Adrenal gland (tissue), 19 donors: ENCODE measurements at places on chromosomes 6 and 20. TPM values are rescaled to one million over a fixed set of nuclear protein-coding genes. Genes with fewer than 3 reads are reported as not detected.

- DNase-seq = no peak
Measured at GRCh38 chr6:68876792-68877493, 241.9 kb downstream of the ADGRB3 start.

DNA sequence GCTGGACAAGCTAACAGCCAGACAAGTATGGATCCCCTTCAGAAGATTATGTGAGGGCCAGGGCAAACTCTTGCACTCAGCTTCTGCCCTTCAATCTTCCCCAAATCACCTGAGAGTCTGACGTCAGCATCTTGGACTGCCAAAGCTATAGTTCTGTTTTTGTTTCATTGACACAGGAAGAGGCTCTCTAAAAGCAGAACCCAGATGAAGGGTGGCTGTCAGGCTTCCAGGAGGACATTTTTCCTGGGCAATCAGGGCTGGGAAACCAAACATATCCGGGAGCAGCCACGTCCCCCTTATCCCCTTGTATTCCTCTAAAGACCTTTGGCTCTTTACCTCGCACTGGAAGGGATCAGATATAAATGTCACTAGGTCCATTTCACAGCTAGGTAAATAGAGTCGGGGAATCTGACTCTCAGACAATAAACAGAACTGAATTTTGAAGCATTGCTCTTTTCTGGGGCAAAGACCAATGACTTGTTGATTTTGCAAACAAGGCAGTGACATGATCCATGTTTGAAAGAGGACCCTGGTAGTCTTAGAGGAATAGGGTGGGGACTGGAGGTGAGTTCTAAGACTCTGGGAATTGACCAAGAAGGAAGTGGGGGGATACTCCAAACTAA is 13.3 kb downstream of the MAFB start:
- no peak for DNase-seq

DNA sequence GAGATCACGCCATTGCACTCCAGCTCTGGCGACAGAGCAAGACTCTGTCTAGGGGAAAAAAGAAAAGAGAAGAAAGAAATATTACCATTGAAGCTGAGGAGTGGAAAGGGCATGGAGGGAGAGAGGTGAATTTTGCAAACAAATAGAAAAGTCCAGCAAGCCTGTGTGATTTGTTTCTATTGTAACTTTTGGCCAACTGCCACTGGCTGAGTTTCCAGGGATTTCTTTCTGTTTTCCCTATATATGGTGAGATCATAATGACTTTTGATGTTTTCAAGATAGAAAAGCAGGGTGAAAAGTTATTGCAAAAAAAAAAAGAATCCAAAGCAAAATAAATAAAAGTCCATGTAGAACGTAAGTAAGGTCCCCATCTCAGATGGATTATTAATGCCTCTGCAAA is 184.2 kb upstream of the RALGAPA2 start:
- DNase-seq = no peak

DNA sequence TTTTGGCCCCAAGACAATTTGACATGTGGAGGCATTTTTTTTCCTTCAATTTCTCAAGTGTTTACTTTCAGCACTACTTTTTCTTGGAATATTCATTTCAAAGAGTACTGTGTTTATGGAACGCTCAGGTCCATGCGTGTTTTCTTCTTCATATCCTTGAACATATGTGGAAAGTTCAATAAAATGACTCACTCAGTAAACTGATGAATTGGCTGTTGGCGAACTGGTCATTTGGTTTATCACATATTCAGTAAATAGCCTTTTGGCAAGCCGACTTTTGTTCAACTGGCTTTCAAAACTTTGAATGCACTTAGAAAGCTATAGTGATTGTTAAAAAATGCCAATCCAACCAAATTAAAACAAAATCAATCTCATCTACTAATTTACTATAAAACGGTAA is 964.6 kb upstream of the SLC35B3 start:
- DNase-seq = no peak

Gene SLC2A10
- total RNA-seq = 12.2 TPM
